D721Med (cell line): ENCODE measurements at places on chromosomes 5 and 9.

DNA sequence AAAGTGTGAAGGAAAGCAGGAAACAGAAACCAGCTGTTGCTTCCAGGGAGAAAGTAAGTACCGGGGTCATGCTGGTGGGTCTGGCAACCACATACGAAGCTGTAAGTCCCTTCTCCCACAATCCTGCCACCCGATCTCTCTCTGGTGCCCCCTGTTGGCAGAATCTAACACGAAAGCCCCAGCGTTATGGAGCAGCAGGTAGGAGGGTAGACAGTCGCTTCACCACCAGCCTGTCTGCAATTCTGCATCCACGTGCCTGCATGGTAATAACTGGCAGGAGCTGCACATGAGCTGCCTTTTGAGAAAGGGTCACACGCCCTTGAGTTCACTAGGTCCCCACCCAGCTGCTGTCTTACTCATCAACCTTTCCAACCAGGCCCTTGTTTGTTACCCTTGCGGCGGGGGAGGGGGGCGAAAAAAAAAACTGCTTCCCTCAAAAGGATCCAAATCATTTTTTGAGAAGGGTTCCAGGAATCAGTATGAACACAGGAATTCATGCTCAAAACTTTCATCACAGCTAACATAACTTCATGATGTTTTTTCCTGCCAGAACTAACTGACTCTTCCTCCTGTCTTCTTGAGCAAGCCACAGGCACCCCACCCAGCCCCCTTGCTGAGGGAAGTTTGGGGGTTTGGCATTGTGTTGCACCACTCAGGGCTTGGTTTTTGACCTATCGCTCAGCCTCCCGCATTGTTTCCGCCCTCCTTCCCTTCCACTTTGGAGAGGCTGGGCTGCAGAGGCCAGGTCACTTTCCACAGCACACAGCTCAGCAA lies 19.6 kb upstream of the TMEM252 start:
- no peak for DNase-seq

GRCh38 chr9:27950382-27950781 lies 377.1 kb upstream of the C9orf72 start:
- DNase-seq, result no peak

DNA sequence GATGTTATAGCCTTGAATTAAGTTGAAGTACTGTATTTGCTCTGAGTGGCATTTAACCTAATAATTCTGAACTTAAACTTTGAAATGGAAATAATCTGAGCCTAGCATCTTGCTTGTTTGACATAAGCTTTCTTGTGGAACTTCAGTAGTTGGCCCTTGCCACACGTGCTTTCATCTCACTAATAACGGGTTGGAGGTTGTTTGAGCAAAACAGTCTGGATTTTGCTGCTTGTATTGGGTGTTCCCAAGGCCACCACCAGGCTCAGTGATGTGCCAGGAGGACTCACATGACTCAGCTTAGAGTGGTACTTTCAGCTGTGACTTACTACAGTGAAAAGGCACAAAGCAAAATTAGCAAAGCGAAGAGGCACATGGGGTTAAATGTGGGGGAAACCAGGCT lies 35.7 kb downstream of the SECISBP2 start:
- DNase-seq, result no peak

- no peak for DNase-seq
Measured at GRCh38 chr9:124197177-124198095, 60.3 kb upstream of the NEK6 start.

DNA sequence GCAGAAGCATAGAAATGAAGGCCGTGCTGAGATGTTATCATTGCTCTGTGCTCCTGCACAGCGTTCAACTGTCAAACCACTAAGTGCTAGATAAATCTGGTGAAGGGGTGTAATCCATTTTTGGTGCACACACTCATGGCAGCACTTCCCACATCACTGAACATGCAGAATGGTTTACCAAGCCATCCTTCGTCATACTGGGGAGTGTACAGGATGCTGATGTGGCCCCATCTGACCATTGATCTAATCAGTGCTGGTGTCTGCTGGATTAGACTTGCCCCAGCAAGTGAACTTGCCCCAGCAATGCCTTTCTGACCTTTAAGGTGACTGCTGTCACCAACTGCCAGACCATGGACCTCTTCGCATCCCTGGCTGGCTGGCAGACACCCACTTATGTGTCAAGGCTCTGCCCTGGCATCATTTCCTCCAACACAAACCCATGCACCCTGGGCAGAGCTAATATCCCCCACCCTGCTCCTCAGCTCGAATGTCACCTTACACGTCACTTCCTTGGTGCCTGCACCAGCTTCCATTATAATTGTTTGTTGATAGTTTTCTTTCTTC lies 4.2 kb upstream of the SEMA4D start:
- DNase-seq, result no peak

- no peak for DNase-seq
Measured at GRCh38 chr9:105050296-105050695, 122.3 kb upstream of the ABCA1 start.

DNA sequence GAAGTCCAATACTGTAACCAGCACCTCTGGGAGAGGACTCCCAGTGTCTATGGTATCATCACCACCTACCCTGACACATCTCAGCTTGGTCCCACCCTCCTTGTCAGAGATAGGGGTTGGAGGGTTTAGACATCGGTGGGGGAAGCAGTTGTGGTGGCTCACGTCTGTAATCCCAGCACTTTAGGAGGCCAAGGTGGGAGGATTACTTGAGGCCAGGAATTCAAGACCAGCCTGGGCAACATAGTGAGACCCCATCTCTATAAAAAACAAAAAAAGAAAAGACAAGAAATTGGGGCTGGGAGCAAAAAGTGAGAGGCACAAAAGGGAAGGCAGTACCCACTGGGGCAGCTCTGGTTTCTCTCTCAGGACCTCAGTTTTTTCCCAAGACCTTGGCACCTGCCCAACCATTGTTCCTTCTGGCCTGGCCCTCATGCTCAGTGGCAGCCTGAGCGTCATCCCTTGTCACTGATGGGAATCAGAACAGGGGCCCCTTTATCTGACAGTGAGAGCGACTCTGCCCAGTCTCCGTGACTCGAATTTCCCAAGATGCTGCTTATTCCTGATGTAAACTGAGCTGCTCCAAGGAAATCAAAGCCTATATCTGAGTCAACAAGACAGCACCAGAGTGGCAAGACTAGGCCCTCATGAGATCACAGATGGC lies 80.5 kb upstream of the HSPA9 start:
- no peak for DNase-seq

DNA sequence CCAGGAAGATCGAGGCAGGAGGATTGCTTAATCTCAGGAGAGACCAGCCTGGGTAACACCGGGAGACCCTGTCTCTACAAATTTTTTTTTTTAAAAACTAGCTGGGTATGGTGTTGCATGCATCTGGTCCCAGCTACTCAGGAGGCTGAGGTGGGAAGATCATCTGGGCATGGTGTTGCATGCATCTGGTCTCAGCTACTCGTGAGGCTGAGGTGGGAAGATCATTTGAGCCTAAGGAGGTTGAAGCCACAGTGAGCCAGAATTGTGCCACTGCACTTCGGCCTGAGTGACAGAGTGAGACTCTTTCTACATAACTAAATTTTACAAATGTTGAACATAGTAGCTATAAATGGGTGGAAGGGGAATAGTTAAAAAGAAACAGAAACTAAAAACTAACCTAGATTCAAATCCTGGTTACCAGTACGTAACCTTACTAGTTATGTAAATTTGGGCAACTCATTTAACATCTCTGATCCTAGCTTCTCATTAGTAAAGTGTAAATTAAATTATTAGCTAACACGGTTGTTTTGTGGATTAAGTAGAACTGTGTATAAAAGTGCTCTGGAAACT lies 41.7 kb downstream of the TMEM161B start:
- no peak for DNase-seq

GRCh38 chr5:54944364-54944763 lies 41.0 kb downstream of the ESM1 start:
- DNase-seq, result no peak

DNA sequence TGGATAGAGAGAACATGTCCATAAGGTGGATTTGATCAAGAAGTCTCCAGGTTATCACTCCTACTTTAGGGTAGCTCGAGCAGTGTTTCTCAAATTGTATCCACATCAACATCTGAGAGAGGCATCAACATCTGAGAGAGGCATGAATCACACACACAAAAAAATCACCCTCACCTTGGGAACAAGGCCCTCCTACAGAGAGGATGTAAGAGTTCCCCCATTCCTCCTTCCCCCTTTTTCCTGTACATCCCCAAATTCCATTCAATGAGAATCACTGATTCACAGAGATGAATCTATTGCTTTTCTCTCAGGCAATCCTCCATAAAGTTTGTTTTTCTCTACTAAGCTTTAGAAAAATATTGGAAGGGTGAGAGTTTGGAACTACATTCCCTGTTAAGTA lies 233.4 kb upstream of the CDH6 start:
- no peak for DNase-seq

- no peak for DNase-seq
Measured at GRCh38 chr9:89993678-89994630, 389.1 kb downstream of the GADD45G start.

GRCh38 chr9:87290241-87291052 lies 207.2 kb upstream of the DAPK1 start:
- no peak for DNase-seq

DNA sequence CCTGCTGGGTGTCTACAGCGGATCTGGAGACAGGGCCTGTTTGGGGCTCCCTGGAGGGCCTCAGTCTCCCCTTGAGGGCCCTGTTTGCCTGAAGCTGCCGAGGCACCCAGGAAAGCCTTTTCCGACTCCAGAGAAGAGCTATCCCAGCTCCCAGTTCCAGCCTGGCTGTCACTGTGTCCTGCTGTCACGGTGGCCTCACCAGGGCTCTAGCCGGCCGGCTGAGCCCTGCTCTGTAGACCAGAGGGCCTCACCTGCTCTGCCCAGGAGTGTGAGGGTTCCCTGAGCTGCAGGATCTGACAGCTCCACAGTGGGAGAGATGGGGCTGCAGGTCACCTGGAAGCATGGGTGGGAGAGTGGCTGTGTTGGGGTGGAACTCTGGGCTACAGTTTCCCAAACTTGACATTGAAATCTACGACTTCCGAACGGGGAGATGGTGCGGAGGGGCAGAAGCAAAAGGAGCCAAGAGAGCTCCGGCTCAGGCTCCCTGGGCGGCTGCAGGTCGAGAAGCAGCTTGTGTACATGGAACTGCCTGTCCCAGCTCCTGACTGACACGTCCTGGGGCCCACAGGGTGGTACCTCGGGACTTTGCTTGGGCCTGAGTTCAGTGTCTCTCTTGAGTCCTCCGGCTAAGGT lies 94.9 kb downstream of the CACNA1B start:
- no peak for DNase-seq

DNA sequence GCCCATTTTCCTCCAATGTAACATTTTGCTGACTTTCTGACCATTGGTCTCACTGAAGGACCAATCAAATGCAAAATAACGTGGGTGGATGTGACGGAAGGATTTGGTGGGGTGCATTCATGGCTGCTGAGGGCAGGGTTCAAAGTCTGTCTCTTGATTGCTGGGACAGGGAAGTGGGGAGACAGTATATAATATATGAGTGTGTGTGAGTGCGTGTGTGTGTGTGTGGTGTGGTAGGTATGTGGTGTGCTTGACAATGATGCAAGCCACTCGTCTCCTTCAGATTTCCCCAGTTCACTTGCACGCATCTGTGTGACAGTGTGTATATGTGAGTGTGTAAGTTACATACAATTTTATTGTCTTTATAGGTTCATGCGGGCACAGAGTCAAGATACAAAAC lies 477.3 kb downstream of the DIRAS2 start:
- DNase-seq, result no peak

DNA sequence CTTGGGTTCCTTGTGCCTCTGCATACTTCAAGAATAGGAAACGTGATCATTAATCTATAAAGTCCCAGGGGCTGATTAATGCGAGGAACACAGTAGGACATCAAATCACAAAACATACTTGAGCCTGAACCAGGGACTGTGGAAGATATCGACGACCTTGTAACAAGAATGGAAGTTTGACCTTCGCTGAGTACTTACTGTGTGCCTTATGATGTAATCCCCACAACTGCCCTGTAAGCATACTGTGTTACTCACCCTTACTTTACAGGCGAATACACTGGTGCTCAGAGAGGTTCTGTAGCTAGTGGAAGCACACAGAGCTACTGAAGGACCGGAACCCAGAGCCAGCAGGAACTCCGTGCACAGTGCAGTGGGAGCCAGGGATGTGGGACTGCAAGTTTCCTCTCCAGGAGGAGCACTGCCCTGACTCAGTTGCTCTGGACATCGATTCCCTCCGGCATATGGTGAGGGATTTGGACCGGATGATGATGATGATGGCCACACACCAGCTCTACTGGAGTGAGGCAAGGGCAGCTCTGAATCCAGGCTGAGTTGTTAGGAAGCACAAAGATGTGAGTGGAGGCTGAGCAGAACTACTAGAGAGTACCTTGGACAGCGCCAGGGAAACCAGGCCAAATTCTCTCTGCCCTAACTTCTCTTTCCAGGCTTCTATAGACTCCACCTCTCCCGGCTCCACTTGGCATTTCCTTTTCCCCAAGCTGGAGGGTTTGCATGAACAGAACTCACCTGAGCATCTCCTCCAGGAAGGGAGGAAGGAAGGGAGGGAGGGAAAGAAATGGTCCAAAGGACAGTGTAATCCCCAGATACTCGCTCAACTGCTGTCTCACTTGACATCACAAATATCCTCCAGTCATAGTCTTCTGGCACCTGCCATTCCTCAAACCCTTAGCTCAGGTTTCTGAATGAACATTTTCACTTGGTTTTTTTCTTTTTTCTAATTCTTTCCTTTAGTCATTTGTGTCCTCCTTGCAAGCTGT lies 1.5 kb upstream of the GABBR2 start:
- no peak for DNase-seq

- no peak for DNase-seq
Measured at GRCh38 chr5:59005934-59006701, 423.2 kb downstream of the RAB3C start.

- no peak for DNase-seq
Measured at GRCh38 chr9:126844085-126844484, 16.4 kb upstream of the ZBTB34 start.

GRCh38 chr5:4116834-4117233 lies 521.2 kb downstream of the IRX1 start:
- no peak for DNase-seq

DNA sequence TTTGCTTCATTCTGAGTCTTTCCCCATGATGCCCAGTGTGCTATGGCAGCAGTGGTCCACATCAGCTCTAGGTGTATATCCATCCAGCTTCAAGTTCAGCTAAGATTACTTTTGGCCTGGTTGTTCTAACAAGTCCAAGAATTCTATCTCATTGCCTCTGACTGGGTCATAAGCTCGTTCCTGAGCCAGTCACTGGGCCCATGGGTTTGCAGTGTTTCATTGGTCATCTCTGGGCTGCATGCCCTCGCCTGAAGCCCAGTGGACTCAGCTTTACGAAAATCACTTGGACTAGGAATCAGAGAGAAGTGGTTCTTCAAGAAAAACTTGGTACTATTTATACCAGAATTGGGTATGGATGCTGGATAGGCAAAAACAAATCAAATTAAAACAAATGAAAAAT lies 16.1 kb upstream of the ARHGAP26 start:
- no peak for DNase-seq

GRCh38 chr9:6216002-6216401 lies 395 bp downstream of the IL33 start:
- DNase-seq, result no peak

DNA sequence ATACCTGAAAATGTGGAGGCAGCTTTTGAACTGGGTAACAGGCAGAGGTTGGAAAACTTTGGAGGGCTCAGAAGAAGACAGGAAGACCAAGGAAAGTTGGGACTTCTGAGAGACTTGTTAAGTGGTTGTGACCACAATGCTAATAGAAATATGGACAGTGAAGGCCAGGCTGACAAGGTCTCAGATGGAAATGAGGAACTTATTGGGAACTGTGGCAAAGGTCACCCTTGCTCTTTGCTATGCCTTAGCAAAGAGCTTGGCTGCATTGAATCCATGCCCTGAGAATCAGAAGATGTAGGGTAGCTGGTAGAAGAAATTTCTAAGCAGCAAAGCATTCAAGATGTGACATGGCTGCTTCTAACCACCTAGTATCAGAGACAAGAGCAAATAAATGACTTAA lies 244.4 kb upstream of the ADRA1B start:
- no peak for DNase-seq
